ENCODE measurements at places on chromosomes 5 and 9. TPM values are rescaled to one million over a fixed set of nuclear protein-coding genes. Genes with fewer than 3 reads are reported as not detected.

DNA sequence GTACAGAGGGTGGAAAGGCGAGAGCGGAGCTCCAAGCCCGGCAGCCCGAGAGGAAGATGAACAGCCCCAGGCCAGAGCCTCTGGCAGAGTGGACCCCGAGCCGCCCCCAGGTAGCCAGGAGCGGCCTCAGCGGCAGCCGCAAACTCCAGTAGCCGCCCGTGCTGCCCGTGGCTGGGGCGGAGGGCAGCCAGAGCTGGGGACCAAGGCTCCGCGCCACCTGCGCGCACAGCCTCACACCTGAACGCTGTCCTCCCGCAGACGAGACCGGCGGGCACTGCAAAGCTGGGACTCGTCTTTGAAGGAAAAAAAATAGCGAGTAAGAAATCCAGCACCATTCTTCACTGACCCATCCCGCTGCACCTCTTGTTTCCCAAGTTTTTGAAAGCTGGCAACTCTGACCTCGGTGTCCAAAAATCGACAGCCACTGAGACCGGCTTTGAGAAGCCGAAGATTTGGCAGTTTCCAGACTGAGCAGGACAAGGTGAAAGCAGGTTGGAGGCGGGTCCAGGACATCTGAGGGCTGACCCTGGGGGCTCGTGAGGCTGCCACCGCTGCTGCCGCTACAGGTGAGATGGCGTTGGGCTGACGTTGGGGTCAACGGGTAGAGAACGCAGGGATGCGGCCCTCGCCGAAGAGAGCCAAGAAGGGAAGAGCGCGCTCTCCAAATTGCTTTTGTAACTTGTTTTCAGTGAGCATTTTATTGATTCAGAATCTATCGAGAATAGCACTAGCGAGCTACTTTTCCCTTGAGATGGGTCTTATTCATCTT is at the start of gene PTGER4:
TSS of gene PTGER4 (plus strand) at position 3 of the 769 bp plus-strand sequence. CDS start 1,079 bp downstream, outside the sequence.
- DNase-seq: peak; percentile 38

GRCh38 chr9:128420651-128421481 is at the start of gene CERCAM:
Gene CERCAM, plus strand, starts transcription at chr9:128420857. Its CDS starts 21 bp downstream, at chr9:128420878.
- peak; percentile 58 for DNase-seq

DNA sequence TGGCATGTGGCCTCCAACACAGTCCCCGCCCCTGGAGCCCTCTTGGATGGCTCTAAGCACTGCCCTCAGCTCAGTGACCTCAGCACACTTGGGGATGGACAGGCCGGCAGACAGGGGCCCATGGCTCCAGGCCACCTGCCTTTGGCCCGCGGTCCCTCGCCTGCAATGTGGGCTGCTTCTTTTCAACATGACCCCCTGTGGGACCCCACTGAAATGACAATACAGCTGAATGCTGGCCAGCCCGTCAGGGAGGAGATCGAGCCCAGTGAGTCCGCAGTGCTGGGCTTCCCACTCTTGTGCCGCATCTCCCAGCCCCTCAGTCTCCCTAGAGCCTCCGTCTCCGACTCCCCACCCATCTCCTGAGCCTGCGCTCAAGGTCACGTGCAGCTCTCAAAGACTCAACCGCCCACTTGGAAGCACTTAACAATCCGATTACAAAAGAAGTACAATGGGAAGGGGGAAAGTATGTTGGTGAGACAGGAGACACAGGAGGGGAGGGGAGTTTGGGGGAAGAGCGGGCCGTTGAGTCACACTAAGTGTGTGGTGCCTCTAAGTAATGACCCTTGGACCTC is 238.9 kb downstream of the HSPA4 start:
- no peak for DNase-seq

DNA sequence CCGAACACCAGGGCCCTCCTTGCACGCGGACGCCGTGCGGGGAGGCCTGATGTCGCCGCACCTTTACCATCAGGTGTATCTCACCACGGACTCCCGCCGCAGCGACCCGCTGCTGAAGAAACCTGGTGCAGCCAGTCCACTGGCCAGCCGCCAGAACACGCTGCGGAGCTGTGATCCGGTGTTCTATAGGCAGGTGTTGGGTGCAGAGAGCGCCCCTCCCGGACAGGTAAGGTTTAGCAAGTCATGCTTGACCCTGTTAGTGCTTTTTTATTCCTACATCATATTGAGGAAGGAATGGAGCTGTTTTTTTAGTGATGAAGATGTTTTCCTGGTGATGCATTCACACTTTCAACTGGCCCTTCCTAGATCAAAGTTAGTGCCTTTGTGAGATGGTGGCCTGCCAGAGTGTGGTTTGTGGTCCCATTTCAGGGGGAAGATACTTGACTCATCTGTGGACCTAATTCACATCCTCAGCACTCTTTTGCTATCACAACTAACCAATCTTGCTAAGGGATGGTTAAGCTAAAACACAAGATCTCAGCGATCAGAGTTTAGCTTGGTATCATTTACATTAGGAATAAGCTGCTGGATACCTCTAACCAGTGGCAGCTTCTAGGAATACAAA is 2.7 kb downstream of the PCDHGC3 start:
- no peak for DNase-seq

DNA sequence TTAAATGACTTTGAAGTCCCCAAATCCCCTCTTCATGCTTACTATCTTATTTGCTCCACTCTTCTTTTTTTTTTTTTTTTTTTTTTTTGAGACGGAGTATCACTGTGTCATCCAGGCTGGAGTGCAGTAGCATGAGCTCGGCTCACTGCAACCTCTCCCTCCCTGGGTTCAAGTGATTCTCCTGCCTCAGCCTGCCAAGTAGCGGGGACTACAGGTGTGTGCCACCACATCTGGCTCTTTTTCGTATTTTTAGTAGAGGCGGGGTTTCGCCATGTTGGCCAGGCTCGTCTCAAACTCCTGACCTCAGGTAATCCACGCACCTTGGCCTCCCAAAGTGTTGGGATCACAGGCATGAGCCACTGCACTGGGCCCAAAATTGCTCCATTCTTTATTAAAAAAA is 51.0 kb downstream of the ST8SIA4 start:
- no peak for DNase-seq

DNA sequence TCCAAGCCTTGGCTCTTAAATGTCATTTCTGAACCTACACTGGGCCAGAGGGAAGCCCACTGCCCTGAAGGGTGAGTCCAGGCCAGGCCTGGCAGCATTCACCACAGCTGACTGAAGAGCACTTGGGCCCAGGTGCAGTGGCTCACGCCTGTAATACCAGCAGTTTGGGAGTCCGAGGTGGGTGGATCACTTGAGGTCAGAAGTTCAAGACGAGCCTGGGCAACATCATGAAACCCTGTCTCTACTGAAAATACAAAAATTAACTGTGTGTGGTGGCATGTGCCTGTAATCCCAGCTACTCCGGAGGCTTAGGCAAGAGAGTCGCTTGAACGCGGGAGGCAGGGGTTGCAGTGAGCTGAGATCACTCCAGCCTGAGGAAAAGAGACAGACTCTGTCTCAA is 5.1 kb downstream of the CCIN start:
- no peak for DNase-seq

- DNase-seq: no peak
Observed at GRCh38 chr5:17004441-17005106, 68.5 kb upstream of the MYO10 start.

- DNase-seq: no peak
Observed at GRCh38 chr5:54469622-54470021, 14.1 kb downstream of the HSPB3 start.

The SLC34A3 gene
- total RNA-seq: not detected

The SGTB gene
- 18.2 TPM for total RNA-seq

The TLR4 gene
- not detected for total RNA-seq

The PRLR gene
- total RNA-seq: not detected

The PRR16 gene
- total RNA-seq: not detected
